Epithelial cell of proximal tubule (primary cell): ENCODE measurements at places on chromosomes 1 and 21. TPM values are rescaled to one million over a fixed set of nuclear protein-coding genes. Genes with fewer than 3 reads are reported as not detected.

DNA sequence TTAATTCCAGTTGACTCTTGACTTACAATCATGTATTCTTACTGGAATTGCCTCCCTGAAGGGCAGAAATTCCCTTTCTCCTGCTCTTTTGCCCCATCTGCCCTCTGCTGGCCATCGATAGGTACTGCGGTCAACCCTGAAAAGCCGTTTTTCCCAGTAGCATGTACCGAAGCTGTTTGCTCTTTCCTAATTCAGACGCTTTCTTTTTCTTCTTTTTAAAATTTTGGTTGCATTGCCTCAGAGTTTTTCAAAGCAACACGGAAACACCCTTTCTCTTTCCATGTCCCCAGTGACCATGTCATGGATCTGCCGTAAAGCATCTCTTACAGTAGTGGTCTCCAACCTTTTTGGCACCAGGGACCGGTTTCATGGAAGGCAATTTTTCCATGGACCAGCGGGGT is 164.2 kb upstream of the C1orf21 start:
- no peak for DNase-seq

The TCHHL1 gene
- not detected in 2 replicates for total RNA-seq

The PGLYRP3 gene
- total RNA-seq, result not detected in 2 replicates

GRCh38 chr1:25477448-25478034 is 46.8 kb downstream of the MACO1 start:
- no peak for DNase-seq

- no peak for DNase-seq
Observed at GRCh38 chr1:206554211-206554610, 46.9 kb downstream of the RASSF5 start.

DNA sequence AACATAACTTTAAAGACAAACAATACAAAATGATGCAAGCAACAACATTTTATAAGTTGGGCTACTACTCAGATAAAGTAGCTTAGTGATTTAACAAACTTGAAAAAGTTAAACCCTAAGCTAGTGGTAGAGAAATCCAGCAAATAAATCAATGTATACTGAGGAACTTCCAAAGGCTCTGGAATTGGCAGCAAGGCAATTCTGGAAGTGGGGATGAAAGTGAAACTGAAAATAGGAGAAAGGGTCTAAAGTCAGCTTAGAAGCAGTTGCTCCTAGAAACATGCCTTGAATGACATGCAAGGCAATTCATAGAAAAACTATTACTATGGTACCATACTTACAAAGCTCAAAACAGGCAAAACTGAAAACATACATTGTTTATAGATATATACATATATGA is 90.0 kb upstream of the CAMK1G start:
- no peak for DNase-seq

The EIF3I gene
- total RNA-seq, result 338 and 472 TPM in 2 replicates

The COL6A1 gene
- 76.9 and 135 TPM in 2 replicates for total RNA-seq

DNA sequence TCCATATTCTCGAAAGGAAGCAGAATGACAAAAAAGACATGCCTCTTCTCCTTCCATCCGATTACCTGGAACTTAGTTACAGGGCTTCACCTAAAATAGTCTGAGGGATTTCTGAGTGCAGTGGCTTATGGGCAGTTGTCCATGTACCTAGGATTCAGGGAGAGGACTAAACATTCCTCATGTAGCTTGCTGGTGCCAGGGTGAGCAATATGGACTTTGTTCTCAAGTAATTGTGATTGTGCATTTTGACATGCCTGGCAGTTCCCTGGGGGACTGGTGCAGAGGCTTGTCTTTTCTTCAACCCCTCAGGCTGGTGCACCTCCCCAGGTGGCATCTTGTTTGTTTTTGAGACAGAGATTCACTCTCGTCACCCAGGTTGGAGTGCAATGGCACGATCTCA is 6.1 kb upstream of the PSEN2 start:
- DNase-seq, result no peak

The DEPDC1 gene
- total RNA-seq, result 41.2 and 44.6 TPM in 2 replicates

The ALX3 gene
- not detected in 2 replicates for total RNA-seq

The NPHS2 gene
- total RNA-seq, result not detected in 2 replicates

The FMN2 gene
- 0.43 and 0.86 TPM in 2 replicates for total RNA-seq

The MCOLN2 gene
- total RNA-seq, result 2.5 and 3.5 TPM in 2 replicates
